ENCODE measurements at places on chromosomes 7 and 10.

GRCh38 chr7:8500286-8500685 lies 66.9 kb downstream of the NXPH1 start:
- no peak for DNase-seq

DNA sequence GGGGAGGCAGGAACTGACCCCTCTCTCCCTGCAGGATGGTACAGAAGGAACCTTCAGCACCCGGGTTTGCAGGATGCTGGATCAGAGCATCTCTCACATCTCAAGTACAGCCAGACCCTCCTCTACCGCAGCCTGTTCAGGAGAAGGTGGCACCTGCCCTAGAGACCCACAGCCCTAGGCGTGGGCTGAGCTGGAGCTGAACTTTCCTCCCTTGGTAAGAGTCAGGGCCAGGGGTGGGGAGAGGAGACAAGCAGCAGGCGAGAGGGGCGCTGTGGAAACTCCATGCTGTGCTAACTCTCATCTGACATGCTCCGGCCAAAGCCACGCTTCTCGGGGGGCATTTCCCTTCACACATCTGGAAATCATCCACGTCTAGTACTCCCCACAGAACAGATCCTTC lies 154.4 kb downstream of the DIP2C start:
- no peak for DNase-seq

DNA sequence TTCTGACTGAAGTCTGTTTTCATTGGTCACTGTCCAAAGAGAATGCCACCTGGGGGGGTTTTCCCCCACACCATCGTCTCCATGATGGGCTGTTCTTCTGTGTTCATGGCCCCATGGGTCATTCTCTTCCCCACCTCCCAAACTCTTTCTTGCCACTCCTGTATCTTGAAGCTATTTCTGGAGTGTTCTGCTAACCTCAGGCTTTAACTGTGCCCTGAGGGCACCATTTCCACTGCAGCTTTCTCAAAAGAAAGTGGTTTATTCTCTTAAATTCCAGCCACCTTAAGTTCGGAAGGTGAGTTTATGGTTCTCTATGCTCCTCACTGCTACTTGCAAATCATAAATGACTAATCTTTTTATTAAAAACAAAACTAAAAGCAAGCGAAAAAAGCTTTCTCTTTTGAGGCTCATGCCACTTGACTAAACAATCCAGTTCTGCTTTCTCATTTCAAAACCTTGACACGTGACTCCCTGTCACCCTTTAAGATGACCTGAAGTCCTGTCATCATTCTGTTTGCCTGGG lies 7.4 kb upstream of the APBB1IP start:
- DNase-seq: no peak

GRCh38 chr10:57094965-57095364 lies 733.9 kb upstream of the ZWINT start:
- no peak for DNase-seq

DNA sequence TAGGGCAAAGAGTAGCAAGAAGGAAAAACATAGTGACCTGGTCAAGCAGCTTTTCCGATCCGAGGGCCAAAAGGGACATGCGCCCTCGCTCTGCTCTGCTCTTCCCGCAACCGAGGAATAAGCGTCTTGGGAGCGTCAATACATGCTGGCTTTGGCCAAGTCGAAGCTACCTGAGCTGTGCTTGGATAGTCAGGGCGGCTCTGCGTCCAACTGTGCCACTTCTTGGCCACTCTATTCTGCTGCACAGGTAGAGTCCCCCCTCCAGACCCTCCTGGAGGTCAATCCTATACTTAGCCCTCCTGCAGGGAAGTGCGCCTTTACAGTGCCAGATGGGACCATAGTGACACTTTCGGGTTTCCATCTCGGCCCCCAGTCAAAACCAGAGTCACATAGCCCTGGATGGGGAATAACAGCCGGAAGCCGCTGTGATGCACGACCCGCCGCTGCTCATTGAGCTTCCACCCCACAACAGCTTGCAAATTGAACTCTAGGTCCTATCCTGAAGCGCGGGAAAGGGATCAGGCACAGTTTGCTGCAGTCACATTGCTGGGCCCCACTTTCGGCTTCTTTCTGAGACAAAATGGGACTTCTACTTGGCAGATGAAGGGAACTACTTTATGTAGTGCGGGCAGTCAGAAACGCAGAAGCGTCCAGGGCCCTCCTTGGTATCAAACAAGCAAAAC lies 1.1 kb upstream of the HPSE2 start:
- DNase-seq: no peak

DNA sequence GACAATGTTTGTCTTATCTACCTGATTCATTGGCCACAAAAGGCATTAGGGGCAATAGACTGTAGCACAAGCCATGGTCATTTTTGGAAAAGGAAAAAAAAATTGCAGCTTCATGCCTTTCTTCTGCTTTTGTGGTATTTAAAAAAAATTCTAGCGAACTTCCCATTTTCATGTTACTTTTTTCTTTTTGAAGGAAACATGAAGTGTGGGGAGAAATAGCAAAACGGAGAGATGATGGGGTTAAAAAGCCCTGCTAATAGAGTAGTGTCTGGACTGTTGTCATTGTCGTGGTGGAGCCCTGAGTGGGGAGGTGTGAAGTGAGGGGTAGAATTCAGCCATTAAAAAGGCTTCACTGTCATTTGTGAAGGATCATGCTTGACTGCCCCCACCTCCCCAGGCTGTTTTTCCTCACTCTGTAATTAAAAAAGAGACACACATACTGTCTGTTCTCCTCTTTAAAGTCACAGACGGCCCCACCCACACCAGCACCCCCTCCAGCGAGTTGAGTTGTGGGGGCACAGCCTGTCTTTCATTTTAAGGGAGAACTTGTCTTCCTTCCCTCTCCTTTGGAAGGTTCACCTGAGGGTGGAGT lies 272.4 kb downstream of the CREB5 start:
- no peak for DNase-seq

All from NCI-H345 (cell line).